ENCODE measurements at places on chromosomes 7 and 10.

DNA sequence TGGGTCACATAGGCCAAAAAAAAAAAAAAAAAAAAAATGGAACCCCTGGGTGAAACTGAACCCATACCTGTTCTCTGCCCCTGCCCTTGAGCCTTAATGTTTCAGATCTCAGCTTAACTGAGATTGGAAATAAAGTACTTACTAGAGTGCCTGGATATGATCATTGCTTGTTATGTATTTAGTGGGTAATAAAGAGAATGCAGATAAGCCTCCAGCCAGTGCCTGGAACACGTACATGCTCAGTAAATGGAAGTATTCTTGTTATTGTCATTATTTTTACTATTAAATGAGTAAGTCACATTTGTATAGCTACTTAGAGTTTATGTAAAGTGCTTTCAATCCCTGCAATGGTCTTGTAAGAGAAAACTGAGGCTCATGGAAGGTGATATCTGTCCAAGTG is 14.7 kb downstream of the SLC16A12 start:
- no peak for DNase-seq

- DNase-seq: no peak
These were observed 176.0 kb upstream of the KCND2 start for GRCh38 chr7:120097020-120097419.

- no peak for DNase-seq
These were observed 248.5 kb downstream of the SDK1 start for GRCh38 chr7:3549601-3550000.

GRCh38 chr10:86711513-86712316 is 43.4 kb downstream of the LDB3 start:
- DNase-seq: peak; percentile 39

DNA sequence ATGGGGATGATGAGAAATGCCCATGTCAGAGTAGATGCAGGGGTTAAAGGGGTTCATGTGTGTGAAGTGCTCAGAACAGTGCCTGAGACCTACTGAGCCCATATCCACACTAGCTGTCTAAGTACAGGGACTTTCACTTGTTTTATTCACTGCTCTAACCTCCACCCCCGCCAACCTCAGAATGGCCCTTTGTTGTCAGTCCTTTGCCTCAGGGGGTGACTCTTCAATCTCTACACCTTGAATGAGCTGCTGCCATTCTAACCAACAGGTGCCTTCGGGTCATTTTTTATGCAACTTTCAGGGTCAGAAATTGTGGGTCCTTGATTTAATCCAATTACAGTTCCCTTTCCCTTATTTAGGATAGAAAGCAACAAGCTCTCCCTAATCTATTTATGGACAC is 26.2 kb downstream of the VSTM4 start:
- DNase-seq: no peak

GRCh38 chr10:87739703-87740102 is 78.3 kb downstream of the ATAD1 start:
- no peak for DNase-seq

DNA sequence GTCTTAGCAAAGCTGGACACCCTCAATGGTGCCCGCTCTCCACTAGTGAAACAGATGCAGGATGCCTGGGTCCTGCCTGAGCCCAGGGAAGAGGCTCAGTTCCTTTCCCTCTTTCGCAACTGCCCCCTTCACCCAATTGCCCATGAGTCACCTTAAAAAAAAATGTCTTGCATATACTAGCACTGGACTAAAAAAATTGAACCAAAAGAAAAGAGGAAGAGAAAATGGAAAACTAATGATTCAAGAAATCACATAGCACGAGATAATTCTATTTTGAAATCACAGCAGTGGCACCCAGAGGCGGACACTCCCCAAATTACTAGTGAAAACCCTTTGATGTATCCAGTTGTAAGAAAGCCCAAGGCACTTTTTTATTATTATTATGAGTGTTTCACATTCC is 972.5 kb downstream of the LRMDA start:
- DNase-seq: no peak

DNA sequence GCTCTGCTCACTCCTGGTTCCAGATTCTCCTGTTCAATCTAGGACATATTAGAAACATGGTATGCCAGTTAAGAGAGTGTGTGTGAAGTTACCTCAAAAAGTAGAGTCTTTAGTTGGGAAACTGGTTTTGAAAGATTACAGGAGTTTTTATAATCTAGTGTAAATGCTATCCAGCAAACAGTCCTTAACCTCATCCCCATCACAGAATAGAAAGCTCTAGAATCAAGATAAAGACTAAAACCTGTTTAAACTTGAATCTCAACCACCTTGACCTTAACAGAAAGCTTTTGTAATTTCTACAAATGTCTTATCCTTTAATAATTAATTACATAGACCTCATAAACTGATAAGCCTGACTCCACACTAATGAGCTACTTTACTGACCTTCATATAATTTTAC is 1288.7 kb upstream of the SORCS1 start:
- DNase-seq: no peak

GRCh38 chr7:158274996-158275395 is 312.6 kb downstream of the PTPRN2 start:
- DNase-seq: no peak

All from NCI-H345 (cell line).